ENCODE measurements at places on chromosomes 4 and X.

GRCh38 chrX:104567506-104567905 lies 1.5 kb downstream of the IL1RAPL2 start:
- DNase-seq = no peak

GRCh38 chr4:125325733-125326132 lies 11.0 kb downstream of the FAT4 start:
- DNase-seq = no peak

DNA sequence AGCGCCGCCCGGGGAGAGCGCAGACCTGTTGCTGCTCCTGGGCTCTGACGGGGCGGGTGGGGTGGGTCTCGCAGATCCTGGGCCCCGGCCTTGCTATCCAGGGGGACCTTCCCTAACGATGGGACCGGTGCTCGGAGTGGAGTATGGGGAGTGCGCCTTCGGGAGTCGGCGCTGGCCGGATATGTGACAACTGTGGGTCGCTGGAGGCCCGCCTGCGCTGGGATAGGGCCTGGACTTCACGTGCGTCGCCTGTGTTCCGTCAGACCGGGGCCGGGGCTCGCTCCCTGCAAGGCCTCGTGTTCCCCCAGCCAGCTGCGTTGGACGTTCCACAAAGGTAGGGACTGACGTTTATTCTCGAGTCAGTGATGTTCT lies 1.3 kb downstream of the TBL1X start:
- DNase-seq = no peak

DNA sequence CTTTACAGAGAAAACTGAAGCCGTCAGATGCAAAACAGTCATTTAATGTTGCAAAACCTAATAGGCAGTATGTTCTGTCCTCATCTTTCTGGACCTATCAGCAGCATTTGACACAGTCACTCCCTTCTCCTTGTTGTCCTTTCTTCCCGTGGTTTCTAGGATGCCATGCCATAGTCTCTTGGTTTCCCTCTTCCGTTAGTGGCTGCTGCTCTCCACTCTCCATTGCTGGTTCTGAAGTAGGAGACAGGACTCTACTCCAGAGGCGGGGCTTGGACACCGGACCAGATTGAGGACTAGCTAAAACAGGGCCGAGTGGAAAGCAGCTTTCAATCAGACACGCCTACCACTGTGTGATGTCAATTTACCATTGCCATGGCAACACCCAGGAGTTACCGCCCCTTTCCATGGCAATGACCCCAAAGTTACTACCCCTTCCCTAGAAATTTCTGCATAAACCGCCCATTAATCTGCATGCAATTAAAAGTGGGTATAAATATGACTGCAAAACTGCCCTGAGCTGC lies 88.8 kb upstream of the CCDC160 start:
- no peak for DNase-seq

All from left renal cortex interstitium (tissue), 4 donors.